Activated CD4-positive, CD25-positive, alpha-beta regulatory T cell treated with anti-CD3 and anti-CD28 coated beads, Interleukin-2, amount 50 U/mL, for 24 hours (primary cell): ENCODE measurements at places on chromosomes 6 and 20.

DNA sequence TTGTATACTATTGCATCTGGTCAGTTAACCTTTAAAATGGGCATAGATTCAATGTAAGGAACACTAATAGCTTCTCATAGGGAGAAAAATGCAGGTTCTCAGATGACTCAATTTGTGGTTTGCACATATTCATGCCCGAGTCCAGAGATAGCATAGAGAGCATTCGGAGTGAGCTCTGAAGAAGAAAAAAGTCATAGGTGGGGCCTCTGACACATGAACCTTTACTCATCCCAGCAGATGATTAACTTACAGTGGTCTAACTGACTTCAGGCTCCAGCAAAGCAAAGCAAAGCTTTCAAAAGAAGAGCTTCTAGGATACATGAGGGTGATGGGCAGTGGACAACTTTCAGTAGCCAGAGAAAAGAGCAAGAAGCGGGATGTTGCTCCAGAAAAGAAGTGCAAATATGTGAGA, 55.3 kb upstream of the BTN3A2 start:
- peak; percentile 39 for ATAC-seq

DNA sequence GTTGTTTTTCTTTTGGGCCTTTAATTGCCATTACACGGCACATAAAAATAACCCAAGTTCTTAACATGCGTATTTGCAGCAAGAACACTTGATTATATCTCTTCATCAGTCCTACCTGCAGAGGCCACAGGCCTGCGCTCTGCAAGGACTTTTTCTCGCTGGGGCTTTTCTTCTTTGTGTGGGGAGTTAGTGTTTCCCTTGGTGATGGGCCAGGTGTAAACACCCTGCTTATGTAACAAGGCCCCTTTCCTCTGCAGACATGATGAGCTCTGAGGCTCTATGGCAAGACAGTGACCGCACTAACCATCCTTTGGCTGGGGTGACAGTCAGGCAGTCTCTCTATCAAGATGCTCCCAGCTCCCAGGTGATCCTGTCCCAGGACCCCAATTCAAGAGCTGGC, 97.8 kb upstream of the PCSK2 start:
- ATAC-seq = no peak

DNA sequence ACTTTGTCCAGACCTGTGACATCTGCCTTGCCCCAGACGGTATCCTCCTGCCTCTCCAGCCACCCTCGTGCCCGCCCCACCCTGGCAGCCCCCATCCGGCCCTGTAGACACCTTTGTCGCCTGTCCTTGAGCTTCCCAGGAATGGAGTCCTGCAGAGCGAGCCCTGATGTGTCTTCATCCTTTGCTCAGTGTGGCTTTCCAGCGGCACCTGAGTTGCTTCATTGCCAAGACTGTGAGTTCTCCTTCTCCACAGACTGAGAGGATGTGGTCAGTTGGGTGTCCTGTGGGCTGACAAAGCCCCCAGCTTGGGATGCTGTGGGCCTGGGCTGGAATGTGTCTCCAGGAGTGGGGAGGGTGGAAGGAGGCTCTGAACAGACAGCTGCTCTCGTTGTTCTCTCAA, 1.7 kb upstream of the CST4 start:
- no peak for ATAC-seq

- ATAC-seq = no peak
These were observed 13.9 kb upstream of the BHLHE23 start for GRCh38 chr20:63020681-63021080.

DNA sequence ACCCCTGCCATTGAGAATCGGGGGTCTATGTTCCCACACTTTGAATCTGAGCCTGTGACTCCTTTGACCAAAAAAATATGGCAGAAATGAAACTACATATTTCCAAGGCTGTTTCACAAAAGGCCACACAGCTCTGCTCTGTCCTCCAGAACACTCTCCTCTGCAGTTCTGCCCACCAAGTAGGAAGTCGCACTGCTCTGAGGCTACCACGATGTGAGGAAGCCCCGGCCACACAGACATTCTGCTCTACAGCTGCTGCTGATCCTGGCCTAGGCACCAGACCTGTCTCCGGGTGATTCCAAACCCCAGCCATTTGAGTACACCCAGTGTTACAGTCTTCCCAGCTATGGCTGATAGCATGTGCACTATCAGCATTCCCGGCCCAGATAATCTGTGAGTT, 85.1 kb downstream of the LYRM4 start:
- ATAC-seq = no peak

DNA sequence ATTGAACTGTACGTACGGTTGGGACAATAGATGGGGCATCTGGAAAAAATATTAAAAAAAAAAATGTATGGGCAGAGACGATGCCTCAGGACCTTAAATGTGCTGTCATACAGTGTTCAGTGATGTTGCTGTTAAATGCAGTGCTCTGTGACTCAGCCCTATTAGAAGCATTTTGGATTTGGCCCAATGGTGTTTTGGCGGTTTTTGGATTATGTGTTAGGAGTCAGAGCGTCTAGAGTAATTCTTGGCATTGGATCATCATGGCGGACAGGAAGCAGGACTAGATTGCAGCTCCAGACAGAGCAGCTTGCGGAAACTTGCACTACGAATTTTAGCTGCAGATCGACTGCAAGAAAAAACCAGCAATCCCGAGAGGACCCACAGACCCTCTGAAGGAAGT, 280.0 kb downstream of the SOX4 start:
- no peak for ATAC-seq

DNA sequence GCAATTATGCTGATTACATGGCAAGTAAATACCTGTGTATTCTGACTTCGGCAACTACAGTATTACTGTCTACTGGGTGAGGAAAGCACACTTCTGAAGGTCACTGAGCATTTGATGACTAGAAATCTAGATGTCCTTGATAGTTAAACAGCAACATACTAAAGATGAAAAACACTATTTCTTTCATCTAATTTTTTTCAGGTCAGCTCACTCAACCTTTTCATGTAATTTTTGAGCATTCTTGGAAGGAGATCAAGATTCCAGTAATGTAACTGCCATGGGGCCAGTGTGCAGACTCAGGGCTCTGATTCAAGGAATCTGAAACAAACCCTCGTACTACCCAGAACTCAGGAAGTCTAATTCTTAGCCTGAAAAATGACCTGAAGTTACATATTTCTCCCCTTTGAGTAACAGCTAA, 222.6 kb upstream of the TAB2 start:
- ATAC-seq = peak; percentile 86
